ENCODE measurements at places on chromosomes 5 and 9.

- no peak for DNase-seq
These were observed 53.2 kb downstream of the USP20 start for GRCh38 chr9:129888293-129889121.

DNA sequence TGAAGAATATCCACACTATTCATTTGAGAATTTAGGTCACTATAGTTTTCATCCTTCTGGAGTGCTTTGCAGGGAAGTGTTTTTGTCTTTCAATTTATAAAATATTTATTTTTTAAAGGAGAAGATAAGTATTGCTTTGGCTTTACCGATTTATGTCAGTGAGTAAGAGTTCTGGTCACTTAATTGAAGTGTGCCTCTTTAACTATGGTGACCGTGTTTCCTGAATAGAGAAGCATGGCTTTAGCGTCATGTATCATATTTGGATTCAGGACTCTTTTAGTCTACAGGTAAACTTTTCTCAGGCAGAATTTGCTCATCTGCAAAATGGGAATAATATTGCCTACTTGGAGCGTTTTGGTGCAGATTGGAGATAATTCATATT is 902 bp downstream of the BDP1 start:
- DNase-seq, result no peak

DNA sequence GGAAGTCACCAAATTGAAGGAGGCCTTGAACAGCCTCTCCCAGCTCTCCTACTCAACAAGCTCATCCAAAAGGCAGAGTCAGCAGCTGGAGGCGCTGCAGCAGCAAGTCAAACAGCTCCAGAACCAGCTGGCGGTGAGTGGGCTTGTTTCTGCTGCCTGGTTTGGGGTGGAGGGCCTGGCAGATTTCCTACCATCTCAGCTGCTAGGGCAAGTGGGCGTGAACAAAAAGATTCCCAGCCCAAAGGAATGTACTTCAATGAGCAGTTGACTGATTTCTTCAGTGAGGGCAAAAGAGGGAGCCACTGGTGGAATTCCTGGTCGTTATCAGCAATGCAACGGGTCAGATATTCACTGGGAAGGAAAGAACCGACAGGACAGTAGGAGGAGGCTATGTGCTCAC is 12.6 kb upstream of the TTC23L start:
- no peak for DNase-seq

- no peak for DNase-seq
These were observed 67.3 kb downstream of the PDE8B start for GRCh38 chr5:77277759-77278158.

- DNase-seq, result no peak
These were observed 22.9 kb downstream of the SLC25A51 start for GRCh38 chr9:37880916-37881479.

DNA sequence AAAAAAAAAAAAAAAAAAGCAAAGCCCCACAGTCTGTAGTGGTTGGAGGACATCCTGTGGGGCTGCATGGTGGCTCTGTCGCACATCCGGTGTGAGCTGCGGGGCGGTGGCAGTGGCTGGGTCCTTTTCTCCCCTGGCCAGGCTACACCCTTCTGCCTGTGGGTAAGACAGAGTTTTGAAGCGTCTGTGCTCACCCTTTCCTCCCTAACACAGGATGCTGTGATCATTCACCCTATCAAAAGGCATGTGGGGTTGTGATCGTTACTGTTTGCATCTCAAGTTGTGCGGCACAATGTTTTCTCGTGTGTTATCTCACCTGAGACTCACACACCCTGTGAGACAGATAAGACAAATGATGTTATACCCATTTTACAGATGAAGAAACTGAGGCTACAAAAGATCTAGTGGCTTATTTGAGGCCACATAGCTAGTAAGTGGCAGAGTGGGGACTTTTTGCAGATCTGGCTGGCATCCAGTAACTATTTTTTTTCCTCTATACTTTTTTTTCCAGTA is 17.5 kb downstream of the IRF1 start:
- DNase-seq, result no peak

All from fibroblast of skin of scalp (primary cell).